ENCODE measurements at places on chromosomes 4 and X. TPM values are rescaled to one million over a fixed set of nuclear protein-coding genes. Genes with fewer than 3 reads are reported as not detected.

The PRAF2 gene
- 20.0 TPM for total RNA-seq

The EGF gene
- 9.4 TPM for total RNA-seq

The CHIC1 gene
- total RNA-seq: 22.6 TPM

The LNX1 gene
- total RNA-seq: 63.8 TPM

The GUCY1B1 gene
- total RNA-seq: 11.3 TPM

The CXCL1 gene
- total RNA-seq: 0.93 TPM

The SOD3 gene
- total RNA-seq: 215 TPM

The GLOD5 gene
- 1.2 TPM for total RNA-seq

The PNMA5 gene
- total RNA-seq: not detected

The QDPR gene
- total RNA-seq: 5.1 TPM

The CSAG2 gene
- total RNA-seq: not detected

The AR gene
- 12.4 TPM for total RNA-seq

The AREG gene
- 0.81 TPM for total RNA-seq

The DCAF12L1 gene
- total RNA-seq: 0.83 TPM

The MAP3K15 gene
- not detected for total RNA-seq

The FGB gene
- total RNA-seq: not detected

The DCAF8L2 gene
- 0.11 TPM for total RNA-seq

The ADH1C gene
- 18.0 TPM for total RNA-seq

The TRIM75 gene
- not detected for total RNA-seq

The NLRP2B gene
- not detected for total RNA-seq

The C4orf54 gene
- total RNA-seq: 0.22 TPM

The PITX2 gene
- total RNA-seq: not detected

The UCP1 gene
- total RNA-seq: not detected

The TNMD gene
- not detected for total RNA-seq

The IQCM gene
- not detected for total RNA-seq

Measured in thyroid gland (tissue), 4 donors.